Stimulated activated CD4-positive, alpha-beta T cell treated with anti-CD3 and anti-CD28 coated beads, Interleukin-15, amount 100 ng/mL, for 48 hours (primary cell): ENCODE measurements at places on chromosomes 13 and 19.

DNA sequence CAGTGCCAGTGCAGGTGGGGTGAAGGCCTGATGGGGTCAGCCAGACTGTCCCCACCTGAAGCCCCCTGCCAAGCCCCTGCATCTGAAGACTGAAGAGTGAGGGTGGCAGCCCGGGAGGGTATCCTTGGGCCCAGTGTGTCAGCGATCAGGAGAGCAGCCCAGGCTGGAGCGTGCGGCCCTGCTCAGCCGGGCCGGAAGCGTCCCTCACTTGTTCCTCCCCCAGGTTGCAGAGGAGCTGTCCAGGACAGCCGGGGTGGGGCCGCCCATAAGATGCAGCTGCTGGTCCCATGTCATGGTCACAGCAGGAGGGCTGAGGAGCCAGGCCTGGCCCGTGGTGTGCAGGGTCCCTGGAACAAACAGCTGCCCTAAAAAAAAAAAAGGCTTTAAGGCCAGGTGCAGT lies 55.4 kb downstream of the KDM4B start:
- no peak for DNase-seq

GRCh38 chr19:4723595-4724514 lies at the start of gene DPP9:
TSS of gene DPP9 (minus strand) at chr19:4723842. CDS start at chr19:4719906, 3,936 bp downstream.
- DNase-seq: peak; percentile 96

- DNase-seq: no peak
Measured at GRCh38 chr19:4068047-4068966, 1.6 kb upstream of the ZBTB7A start.

DNA sequence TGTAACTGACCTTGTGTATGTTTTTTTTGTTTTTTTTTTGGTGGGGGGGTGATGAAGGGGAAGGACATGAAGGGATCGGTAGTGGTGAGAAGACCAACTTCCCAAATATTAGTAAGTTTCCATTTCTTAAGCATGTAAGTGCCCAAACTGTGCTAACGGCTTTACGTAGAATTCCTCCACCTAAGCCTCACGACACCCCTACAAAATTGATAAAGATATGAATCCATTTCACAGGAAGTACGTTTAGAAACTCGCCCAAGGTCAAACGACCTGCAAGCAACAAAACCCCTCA lies 649 bp downstream of the UQCRFS1 start:
- DNase-seq: no peak

- DNase-seq: no peak
Measured at GRCh38 chr19:16261584-16262368, 62.9 kb upstream of the KLF2 start.

DNA sequence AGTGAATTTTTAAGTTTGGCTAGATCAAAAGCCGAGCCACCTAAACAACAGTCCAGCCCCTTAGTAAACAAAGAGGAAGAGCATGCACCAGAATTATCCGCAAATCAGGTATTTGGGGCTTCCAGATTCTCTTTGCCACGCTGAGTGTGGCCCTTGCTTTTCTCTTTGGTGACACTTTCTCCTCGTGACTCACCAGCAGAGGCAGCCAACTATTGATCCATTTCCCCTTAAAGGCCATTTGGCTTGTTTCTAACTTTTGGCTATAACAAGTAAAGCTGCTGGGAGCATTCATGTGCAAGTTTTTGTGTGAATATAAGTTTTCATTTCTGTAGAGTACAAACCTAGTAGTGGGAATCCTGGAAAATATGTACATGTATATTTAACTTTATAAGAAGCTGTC lies 17.6 kb upstream of the WDR88 start:
- no peak for DNase-seq

- peak; percentile 57 for DNase-seq
Measured at GRCh38 chr19:16342002-16342715, 17.5 kb downstream of the KLF2 start.

DNA sequence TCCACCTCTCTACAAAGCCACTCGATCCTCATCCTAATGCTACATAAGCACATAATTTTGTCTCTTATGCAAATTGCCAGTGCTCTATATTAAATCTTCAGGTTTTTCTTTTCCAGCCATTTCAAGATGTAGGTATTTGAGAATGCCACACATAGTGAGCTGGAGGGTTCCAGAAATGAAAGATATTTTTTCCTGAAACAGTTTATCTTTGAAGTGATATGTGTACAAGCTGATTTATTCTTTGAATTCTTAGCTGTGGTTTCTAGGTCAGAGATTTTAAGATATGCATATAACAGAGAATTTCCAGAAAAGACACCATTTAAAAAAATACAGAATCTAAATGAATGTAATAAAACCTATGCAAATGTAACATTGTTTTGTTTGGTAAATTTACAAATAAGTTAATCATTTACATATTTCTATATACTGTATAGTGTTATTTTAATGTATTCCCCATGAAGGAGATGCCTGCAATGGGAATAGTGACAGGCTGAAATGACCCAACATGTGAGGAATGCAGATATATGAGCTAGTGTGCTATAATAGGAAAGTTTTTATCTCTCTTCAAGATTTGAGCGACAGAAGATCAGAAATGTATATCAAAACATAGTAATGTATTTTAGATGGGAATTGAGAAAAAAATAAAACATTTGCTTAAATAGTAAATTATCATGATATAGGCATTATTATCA lies 570.2 kb downstream of the SLITRK1 start:
- DNase-seq: no peak

DNA sequence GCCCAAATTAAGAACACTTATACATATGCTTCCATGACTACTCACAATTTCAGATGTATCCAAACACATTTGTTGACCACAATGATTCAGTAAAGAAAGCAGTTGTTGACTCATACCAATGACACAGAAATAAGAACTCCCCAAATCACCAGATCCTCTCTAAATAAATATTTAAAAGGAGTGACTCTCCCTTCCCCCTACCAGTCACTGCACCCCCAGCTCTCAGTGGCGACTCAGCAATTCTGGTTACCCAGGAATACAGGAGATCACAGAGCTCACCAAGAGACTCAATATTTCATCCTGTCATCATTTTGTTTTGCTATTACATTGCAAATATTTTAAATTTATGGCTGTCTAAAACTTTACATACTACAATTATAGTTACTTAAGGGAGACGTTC lies 131.5 kb downstream of the RGCC start:
- DNase-seq: peak; percentile 30

- DNase-seq: no peak
Measured at GRCh38 chr13:90640976-90641375, 706.5 kb upstream of the MIR17HG start.

DNA sequence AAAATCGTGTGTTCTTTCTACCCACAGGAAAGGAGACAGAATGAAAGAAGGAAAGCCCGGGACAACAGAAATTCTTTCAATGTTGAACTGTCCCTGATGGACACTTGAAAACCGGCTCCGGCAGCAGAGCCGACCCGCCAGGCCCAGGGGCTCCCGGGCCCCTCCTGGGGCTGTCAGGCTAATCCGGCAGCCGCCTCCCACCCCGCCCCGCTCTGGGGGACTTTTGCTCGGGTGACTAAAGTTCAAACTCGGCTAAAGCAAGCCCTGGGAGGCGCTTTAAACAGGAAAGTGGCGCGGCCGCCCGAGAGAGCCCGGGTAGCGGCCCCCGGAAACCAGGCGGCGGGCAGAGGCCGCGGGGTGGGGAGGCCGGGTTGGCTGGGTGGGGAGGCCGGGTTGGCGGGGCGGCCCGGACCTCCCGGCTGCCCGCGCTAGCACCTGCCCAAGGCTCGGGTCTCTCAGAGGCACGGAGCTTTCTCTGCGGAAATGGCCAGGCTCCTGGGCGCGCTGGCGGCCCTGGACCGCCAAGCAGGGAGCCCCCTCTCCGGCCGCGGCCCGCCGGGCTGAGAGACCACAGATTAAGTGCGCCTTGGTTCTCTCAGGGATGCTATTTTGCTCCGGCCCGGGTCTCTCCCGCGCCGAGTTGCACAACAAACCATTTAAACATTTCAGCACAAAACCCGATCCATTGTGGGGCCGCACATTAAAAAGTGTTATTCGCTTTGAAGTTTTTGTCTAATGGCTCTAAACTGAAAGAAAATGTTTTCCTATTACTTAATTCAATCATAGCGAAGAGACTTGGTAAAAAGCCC lies 2.6 kb upstream of the GSX1 start:
- DNase-seq: no peak

GRCh38 chr13:61148691-61149315 lies 266.8 kb downstream of the PCDH20 start:
- no peak for DNase-seq

DNA sequence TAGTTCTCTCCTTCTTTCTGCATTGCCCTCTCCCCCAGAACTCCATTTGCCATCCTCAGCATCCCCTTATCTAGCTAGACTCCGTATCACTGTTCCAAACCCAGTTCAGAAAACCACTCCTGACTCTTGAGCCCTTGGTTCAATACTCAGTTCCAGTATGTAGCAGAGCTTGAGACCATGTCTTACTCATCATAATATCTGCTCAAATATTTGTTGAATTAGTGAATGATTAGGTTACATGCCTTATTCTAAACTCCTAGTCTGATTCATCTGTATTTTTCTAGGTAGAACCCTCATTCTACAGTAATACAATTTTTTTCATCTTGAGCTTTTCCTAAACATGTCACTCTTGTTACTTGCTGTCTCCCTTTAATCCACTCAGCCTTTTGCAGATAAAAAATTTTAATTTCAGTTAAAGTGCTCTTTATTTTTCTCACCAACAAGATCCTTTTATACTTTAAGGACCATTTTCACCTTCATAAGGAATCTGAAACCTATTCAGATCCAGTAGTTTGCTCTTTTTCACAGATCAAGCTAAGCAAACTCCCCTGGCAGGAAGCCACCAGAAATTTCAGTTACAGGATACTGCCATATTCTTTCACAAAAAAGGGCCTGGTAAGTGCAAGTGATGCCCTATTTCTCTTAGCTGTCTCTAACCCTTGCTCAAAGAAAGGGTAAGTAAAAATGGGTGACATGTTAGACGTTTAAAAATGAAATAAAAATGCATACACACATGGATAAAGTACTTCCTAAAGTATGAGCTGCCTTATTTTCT lies 23.1 kb upstream of the INTS6 start:
- DNase-seq: no peak

- DNase-seq: no peak
Measured at GRCh38 chr19:11414544-11414943, 4.6 kb downstream of the RGL3 start.

DNA sequence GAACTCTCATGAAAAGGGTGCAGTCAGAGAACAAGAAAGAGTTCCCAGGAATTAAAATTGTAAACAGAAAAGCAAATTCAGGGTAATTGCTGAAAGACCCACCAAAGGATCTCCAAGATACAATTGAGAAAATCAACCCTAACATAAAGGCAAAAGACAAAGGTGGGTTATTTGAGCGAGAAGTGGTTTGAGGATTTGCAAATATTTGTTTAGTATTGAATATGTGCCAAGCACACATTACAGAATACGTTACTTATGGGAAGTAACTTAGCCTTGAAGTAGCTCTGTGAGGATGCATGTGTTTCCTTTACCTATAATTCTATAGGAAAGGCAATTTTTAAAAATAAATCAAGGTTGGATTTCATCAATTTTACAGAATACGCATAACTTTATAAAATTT lies 10.0 kb upstream of the CEACAM21 start:
- DNase-seq: no peak

DNA sequence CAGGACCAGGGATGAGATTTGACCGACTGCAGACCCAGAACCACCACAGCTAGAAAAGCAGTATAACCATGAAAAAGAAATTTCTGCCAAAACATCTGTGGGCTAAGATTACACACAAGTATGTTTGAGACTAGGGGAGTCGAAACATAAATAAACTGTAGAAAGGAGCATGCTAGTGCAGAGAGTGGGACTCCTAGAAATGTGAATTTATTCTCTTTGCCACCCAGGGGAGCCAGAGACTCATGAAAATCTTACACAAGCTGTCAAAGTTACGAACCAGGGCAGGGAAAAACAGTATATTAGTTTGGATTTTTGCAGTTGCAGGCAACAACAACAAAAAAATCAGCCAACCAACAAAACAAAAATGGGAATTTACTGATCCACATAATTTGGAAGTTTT lies 12.3 kb upstream of the HSPH1 start:
- no peak for DNase-seq

DNA sequence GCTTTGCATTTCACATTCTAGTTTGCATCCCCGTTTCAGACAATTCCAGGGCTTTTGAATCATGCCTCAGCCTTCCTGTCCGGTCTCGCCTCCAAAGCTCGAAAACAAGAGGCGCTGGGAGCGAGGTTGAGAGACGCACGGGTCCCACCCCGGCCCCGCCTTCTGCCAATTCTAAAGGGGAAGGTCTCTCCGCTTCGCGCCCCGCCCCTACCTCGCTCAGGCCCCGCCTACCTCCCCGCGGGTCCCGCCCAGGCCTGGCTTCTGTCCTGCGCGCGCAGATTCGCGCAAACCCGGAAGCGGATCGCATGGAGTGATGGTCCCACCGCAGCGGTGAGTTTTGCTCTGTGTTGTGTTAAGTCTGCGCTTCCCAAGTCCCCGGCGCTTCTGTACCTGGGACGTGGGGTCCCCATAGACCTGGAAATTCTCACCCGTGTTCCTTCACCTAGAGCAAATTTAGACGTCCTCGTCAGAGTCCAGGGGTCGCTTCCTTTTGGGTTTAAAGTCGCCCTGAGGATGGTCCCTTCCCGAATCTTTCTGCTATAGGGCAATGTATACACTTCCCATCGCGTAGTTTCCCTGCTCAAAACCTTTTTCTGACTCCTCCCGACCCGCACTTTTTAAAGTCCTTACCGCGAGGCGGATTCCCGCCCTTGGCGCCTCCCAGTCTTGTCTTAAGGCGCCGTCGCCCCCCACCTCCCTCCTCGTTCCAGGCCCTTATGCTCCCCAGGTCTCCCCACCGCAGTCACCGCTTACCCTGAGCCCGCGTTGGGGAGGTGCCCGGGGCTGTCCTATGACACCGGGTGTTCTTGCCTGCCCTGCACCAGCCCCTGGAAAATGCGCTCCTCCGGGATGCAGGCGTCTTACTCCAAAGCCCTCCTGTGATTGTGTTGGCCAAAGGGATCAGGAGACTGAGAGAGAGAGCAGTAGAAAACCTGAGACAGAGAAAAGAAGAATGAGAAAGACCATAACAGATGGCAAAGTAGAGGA lies at the start of gene ZNF845:
Gene ZNF845, plus strand, starts transcription at position 287 of the 987 bp plus-strand sequence. CDS start 7,559 bp downstream, outside the sequence.
- peak; percentile 89 for DNase-seq

GRCh38 chr13:81487151-81487550 lies 1146.2 kb upstream of the SPRY2 start:
- no peak for DNase-seq

DNA sequence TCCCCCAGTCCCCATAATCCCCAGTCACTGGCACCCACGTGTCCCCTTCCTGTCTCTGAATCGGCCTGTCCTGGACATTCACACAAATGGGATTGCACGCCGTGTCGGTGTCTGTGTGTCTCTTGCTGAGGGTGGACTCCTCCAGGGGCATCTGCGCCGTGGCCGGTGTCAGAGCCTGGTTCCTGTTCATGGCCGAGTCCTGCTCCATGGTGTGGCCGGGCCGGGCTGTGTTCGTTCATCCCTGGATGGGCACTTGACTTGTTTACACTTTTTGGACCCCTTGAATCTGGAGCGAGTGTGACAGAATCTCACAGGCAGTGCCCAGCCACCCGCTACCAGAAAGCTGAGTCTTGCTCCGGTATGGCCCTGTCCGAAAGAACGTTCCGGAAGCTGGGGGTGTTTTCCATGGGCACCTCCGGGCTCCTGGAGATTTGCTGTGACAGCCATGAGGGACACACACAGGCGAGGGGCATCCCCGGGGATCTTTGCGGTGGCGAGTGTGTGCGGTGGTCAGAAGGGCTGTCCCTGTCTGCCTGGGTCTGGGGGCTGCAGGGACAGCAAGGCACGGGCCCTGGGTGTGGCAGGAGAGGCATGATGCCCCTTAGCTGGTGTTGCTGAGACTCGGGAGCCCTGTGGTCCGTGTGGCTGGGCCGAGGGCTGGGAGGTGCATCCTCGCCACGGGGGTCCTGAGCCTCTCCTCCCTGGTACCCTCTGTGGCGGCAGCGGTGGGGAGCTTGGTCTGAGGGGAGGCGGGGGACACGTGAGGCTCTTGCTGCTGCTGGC lies 6.4 kb upstream of the MEX3D start:
- DNase-seq: no peak
